Esophagus muscularis mucosa (tissue), 4 donors: ENCODE measurements at places on chromosomes 2 and 18. TPM values are rescaled to one million over a fixed set of nuclear protein-coding genes. Genes with fewer than 3 reads are reported as not detected.

DNA sequence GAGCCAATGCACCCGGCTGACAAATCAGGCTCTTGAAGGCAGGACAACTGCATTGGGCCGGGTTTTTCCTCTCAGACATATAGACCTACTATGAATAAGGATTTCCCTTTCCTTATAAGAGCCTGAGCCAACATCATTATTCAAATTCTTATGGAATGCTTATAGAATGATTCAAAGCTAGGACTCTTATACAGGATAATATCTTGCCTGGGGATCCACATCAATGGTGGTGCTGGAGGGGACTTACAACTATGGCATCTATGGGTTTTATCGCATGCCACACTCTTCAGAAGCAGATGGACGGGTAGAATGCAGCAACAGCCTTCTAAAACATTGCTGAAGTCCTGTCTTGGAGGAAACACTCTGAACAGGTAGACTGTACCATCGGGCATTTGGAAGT, 296.8 kb upstream of the KYNU start:
- H3K27me3 ChIP-seq = no peaks in the 10 kb centered on the region
- no peak for DNase-seq
- H3K27ac ChIP-seq = no peak overlapping the region
- no peaks in the 10 kb centered on the region for H3K4me1 ChIP-seq

DNA sequence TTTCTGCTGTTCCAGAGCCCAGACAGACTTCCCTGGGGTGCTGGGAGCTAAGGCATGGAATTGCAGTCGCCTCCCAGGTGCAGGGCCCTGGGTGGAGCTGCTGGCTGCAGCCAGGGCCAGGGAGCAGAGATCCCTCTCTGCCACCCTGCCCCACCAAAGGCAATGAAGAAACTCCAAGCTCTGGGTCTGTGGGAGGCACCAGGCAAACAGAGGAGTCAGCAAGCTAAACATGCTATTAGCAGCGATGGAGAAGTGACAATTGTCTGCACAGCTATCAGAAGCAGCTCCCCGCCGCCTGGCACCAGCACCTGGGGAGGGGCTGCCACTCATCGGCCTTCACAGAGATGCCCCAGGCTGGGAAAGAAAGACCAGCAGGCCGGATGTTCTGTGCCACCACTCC, 28.0 kb upstream of the COX5B start:
- no peaks in the 10 kb centered on the region for H3K36me3 ChIP-seq
- no peak for DNase-seq
- no peak overlapping the region for H3K27ac ChIP-seq
- H3K27me3 ChIP-seq = no peaks in the 10 kb centered on the region

DNA sequence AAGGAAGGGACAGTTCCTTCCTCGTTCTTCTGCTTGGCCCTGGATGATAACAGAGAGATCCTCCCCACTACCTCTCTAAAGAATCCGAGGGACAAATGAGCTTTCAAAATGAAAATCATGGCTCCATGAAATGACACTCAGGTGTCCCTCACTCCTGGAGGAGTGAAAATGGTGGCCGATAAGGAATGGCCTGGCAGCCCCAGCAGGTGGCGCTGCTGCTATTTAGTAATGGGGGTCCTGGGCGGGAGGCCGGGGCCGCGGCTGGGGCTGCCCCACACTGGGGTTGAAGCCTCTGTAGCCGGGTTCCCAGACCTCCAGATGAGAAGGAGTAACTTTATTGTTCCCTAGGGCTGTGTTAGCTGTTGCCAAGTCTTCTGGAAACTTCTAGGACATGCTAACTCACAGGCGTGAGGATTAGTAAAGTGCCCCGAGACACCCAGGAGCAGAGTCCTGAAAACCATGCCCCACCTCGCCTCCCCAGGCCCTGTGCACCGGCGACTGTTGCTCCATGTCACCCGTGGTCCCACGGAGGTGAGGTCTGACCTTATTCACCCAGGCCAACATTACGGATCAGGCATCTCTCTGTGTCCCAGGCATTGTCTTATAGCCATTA, 138.0 kb downstream of the CTIF start:
- peaks cover 6% of the 10 kb centered on the region for H3K36me3 ChIP-seq
- H3K4me3 ChIP-seq = no peak overlapping the region
- H3K27ac ChIP-seq = no peak overlapping the region
- DNase-seq = no peak
- H3K27me3 ChIP-seq = no peaks in the 10 kb centered on the region

The ONECUT2 gene
- under 0.01 TPM for total RNA-seq

The IL1R2 gene
- total RNA-seq = 2.5 TPM

The MATN3 gene
- total RNA-seq = 0.66 TPM

The RSAD2 gene
- total RNA-seq = 7.0 TPM

The HAT1 gene
- 21.8 TPM for total RNA-seq

The PTPRN gene
- total RNA-seq = 2.1 TPM

The PCARE gene
- total RNA-seq = not detected
